Epithelial cell of esophagus (primary cell): ENCODE measurements at places on chromosomes 6 and 20.

DNA sequence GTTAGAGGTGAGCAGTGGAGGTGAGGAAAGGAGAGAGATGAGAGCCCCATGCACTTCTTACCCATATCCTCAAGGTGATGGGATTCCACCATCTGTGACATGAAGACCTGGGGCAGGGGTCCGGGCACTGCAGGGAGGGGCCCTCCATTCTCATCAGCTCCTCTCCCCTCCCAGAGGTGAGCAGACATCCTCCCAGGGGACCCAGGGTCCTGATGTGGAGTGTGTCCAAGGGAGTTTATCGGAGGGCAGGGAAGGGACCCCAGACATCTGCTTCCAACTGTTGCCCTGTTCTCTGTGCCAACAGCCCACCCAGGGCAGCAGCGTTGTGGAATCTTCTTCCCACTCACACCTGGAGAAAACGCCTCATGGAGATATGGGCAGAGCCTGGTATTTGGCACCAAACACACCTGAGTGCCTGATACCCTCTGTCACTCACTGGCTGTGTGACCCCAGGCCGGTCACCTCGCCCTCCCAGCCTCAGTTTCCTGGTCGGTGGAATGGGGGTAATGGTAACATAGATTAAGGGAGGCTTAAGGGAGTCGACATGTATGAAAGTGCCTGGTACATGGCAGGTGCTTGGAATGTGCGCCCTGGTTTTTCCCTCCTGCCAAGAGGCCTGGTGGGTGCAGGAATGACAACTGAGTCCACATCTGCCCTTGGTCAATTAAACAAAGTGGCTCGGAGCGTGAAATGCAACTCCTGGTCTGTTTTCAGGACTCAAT, 227.9 kb downstream of the PREX1 start:
- no peak for DNase-seq

DNA sequence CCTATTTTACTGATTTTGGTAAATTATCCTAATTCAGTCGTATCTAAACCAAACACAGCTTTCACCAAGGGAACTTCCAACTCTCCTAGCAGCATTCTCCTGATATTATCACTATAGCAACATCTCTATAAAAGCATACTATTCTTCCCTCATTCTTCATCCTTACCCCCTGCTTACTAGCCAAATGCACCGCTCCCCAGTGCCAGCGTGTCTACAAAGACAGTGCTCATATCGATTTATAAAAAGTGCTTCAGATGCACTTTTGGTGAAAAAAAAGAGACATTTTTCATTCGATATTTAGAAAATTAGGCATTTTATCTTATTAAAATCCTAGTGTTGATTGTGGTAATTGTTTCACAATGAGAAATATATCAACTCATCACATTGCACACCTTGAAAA, 74.0 kb downstream of the SYNE1 start:
- DNase-seq, result no peak

- DNase-seq, result peak; percentile 81
These were observed 34.5 kb upstream of the HBS1L start for GRCh38 chr6:135088818-135089809.

DNA sequence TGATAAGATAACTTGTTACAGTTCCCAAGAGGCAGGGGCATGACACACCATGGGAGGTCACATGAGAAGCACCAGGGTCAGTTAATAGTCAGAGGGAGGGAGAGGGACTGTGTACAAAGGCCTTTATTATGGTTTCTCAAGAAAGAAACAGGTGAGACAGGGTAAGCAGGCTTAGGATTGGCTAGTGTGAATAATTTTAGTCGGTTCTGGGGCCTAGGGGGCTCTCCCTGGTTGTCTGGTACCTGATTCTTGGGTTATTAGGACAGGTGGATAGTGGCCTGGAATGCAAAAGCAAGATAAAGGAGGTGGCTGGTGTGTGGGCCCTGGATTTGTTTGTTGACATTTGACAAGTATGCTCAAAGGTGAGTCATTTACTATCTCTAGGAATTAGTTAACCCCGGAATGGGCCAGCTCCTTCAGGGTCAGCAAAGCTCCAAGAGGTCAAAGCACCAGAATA, 49.4 kb upstream of the MCUR1 start:
- no peak for DNase-seq

- no peak for DNase-seq
These were observed 54.9 kb downstream of the TENT5A start for GRCh38 chr6:81697559-81697958.

DNA sequence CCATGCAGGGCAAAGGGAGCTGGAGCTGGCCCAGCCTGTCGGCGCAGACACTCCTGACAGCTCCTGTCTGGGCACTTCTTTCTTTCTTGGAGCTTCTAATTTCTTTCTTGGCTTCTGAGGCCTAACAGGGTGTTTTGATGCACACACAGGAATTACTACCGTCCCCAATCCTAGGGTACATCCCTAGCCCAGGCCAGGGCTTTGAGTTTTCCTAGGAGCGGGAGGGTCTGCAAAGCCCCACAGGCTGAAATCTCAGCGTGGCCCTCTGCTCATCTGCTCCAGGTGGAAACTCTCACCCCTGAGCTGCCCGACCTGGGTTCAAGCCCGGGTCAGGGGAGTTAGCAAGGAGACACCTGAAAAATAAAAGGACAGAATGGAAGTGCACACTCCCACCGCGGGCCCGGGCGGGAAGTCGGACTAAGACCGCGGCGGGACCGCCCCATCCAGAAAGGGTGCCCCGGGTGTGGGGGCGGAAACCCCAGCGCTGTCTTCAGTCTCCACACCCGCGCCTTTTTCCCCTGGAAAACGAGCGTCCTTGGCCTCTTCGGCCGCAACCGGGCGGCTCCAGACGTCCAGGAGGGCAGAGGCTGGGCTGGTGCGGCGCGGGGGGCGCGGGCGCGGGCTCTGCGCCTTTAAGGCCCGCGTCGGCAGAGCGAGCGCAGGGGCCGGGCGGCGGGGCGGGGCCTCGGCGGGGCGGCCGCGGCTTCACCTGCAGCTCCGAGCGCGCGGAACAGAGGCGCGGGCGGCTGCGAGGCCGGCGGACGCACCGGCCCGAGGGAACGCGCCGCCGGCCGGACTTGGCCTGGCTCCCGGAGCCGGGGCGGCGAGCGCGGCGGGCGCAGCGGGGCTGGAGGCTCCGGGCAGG, at the start of gene CDH4:
CDH4 (plus strand) TSS at position 733 of the 865 bp plus-strand sequence.
- DNase-seq, result peak; percentile 63

- no peak for DNase-seq
These were observed 52.2 kb downstream of the TGM2 start for GRCh38 chr20:38112930-38113294.

DNA sequence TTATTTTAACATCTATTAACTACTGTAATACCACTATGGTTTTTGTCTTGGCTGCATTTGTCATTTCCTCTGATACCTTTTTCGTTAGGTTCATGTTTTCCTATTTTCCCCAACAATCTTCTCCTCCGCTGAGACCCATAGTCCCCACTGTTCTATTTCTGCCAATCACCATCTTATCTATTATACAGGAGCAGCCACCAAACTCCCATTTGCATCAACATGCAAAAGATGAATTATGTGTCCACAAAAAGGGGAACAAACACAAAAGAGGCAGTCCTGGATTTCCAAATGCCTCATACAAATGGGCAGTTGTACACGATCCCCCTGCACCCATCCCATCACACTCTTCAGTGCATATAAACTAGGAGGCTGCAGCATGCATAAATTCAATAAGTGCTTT, 121.7 kb upstream of the MYLIP start:
- DNase-seq, result no peak

GRCh38 chr20:53570446-53571276, 23.0 kb downstream of the ZNF217 start:
- DNase-seq, result no peak

- DNase-seq, result peak; percentile 25
These were observed 36.8 kb downstream of the BCAS4 start for GRCh38 chr20:50831622-50832021.

DNA sequence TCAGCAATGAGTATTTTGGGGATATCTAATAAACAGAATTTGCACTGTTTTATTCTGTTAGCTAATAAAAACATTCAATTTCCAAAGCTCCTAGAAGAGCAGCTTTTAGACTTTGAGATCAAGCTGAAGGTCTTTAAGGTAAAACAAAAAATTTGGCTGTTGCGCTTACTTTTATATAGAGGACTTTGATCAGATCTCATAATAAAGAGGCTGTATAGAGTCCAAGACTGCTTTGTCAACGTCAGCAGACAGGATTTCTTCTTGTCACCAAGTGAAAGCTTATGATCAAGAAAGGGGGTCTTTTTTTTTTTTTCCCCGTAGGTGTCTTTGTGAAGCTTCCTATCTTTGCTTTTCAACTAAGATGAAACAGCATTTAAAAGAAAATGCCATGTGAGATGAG, 556.5 kb upstream of the SLC35B3 start:
- no peak for DNase-seq

DNA sequence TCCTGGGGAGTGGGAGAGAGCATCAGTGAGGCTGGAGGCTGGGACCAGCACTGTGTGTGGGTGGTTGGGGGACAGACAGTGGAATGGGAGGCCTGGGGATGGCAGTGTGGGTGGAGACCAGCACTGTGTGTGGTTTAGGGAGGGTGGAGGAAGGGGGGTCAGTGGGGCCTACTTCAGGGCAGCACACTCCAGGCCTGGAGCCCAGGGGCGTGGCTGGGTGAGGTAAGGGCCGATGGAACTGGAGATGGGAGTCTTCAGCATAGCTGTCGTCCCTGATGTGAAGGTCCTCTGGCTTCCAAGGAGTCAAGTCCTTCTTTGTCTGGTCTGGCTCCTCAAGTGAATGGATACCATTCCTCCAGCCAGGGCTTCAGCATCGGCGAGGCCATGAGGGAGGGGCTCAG, 18.6 kb downstream of the KCNK17 start:
- DNase-seq, result no peak

DNA sequence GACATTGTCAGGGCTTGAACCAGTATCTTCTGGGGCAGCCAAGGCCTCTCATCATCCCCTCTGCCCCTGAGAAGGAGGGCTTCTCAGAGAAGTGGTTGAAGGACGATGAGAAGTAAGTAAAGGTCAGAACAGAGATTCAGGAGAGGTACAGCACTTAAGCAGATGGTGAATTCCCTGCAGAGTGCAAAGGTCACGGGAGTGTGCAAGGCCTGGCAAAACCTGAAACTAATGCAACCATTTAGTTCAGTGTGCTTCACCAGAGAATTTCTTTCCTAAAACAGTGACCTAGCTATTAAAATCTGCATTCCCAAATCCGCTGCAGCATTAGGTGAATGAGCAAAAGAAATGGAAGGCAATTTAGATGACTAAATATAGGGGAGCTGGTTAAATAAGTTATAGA, 58.4 kb downstream of the TRERF1 start:
- DNase-seq, result no peak

GRCh38 chr6:149217466-149217888, 100.0 kb upstream of the TAB2 start:
- DNase-seq, result no peak

DNA sequence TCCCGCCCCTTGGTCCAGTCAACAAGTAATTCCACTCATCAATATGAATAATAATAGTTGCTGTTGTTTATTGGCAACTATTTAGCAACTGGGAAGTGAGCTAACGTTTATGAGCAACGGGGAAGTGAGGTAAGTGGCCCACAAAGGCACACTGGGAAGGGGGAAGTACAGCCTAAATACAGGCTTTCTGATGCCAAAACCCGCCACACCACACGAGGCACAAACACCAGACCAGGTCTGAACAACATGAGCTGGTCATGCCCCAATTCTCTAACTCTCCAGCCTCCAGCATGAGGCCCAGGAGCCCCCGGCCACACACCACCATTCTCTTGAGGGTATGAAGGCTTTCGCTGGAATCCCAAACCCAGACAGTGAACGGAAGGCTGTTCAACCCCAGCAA, 50.8 kb downstream of the PREX1 start:
- DNase-seq, result no peak

DNA sequence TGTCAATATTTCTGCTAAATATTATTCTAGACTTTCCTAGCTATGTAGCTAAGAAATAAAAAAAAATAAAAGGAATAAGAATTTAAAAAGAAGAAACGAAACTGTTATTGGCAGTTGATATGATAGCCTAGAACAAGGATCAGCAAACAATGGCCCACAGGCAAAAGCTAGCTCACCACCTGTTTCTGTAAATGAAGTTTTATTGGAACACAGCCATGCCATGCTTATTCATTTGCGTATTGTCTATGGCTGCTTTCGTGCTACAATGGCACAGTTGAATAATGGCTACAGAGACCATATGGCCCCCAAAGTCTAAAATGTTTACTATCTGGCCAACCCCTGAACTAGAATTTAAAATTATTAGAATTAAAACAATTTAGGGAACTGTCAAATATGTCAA, 952.6 kb upstream of the MAP3K7 start:
- DNase-seq, result no peak

- DNase-seq, result no peak
These were observed 71.3 kb upstream of the EYA4 start for GRCh38 chr6:133169901-133170300.

GRCh38 chr6:2738373-2738979, 12.2 kb downstream of the MYLK4 start:
- peak; percentile 64 for DNase-seq

DNA sequence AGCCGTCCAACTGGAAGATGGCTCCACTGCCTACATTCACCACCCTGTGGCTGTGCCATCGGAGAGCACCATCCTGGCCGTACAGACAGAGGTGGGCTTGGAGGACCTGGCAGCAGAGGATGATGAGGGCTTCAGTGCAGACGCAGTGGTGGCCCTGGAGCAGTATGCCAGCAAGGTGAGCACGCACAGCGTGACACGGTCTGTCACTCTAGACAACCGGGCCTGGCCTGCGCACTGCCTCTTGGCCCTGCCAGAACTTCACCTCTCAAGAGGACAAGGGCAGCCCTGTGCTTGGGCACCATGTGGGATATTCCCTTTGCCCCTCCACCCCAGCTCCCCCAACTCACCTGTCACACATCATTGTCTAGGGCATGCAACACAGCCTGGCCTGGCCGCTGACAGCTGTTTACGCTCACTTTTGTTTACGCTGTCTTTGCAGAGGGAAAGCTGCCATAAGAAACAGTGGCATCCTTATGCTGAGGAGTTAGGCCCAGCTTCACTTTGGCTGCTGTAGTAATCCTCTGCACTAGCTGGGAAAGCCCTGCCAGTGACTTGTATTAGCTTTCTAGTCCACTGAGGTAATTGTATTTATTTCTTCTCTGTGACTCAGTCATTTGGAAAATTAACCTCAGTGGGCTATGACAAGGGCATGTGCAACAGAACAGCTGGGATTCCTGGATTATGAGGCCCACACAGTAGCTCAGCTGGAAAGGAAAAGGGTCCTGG, 9.8 kb upstream of the DEF6 start:
- DNase-seq, result peak; percentile 29
